ENCODE measurements at places on chromosomes 2 and 18.
A peak's percentile ranks its signal among the peaks of the same experiment; 100 is the strongest.

DNA sequence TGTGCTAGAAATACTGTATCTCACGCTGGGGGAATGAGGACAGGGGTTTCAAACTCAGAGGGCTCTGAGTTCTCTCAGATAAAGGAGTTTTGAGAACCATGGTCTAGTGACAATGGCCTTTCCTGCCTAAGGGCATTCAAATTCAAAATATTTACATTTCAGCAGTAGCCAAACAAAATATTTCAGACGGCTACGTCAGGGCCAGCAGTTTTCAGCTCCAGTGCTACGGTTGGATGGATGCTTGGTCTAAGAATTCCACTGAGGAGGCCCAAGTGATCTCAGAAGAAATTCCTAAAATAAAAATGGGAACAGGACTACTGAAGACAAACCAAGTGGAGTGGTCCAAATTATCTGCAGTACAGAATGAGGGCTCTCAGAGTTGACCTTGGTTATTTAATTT, 41.1 kb upstream of the SCG2 start:
- DNase-seq, result no peak

GRCh38 chr2:144694456-144694855, 174.5 kb upstream of the ZEB2 start:
- DNase-seq, result no peak

- DNase-seq, result no peak
Observed at GRCh38 chr2:30139131-30139870, 7.5 kb upstream of the YPEL5 start.

GRCh38 chr2:175734686-175735085, 267.4 kb downstream of the LNPK start:
- DNase-seq, result peak; percentile 37

GRCh38 chr2:143615562-143615961, 486.3 kb downstream of the ARHGAP15 start:
- DNase-seq, result no peak

DNA sequence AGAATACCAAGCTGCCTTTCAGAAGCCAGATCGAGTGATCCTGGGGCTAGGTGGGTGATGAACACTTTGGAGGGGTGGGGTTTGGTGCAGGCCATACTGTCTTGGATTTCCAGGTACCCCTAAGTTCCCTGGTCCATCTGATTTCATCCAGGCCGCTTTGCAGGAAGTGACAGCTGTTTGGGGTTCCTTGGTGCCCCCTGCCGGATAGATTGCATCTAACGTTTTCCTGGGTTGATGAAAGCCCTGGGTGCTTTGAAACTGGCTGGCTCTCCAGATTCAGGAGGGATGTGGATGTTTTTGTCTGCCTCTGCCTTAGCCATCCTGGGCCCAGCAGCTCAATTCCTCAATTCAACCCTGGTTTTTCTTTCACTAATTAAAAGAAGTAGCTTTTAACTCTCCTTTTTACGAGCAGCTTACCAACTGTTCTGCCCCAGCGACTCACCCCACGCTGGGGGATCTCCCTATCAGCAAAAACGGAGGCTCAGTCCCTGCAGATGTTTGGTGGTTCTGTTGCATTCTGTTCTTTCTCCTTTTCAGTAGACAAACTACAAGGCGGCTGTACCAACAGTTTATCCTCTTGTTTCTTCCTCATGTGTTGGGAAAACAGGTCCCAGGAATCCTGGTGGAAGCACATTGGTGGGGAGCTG, 37.1 kb downstream of the ARHGEF4 start:
- DNase-seq, result peak; percentile 24

Measured in DMS 273 treated with DMSO at 0.1 percent for 48 hours (cell line).